ENCODE measurements at places on chromosomes 1 and 21.

- no peak for DNase-seq
These were observed 3.0 kb downstream of the CDK11A start for GRCh38 chr1:1721201-1721600.

DNA sequence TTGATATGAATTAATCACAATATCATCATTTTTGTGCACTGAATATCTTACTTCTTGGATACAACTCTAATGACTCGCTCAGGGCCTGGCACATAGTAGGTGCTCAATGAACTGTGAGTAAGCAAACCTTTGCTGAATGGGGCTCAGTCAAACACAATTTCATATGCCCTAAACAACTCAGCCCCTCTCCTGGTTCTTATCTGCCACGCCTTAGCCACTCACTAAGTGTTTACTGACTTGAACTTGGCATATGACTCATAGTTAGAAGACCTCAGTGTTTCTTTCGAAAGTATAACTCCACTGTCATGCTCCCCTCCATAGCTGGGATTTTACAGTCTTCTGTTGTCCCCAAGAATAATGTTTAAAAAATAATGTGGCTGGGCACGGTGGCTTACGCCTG is 4.8 kb upstream of the IFNLR1 start:
- no peak for DNase-seq

GRCh38 chr1:170669586-170670530 is 5.9 kb downstream of the PRRX1 start:
- DNase-seq = no peak

- DNase-seq = no peak
These were observed 241.1 kb downstream of the NPHP4 start for GRCh38 chr1:5751163-5751540.

DNA sequence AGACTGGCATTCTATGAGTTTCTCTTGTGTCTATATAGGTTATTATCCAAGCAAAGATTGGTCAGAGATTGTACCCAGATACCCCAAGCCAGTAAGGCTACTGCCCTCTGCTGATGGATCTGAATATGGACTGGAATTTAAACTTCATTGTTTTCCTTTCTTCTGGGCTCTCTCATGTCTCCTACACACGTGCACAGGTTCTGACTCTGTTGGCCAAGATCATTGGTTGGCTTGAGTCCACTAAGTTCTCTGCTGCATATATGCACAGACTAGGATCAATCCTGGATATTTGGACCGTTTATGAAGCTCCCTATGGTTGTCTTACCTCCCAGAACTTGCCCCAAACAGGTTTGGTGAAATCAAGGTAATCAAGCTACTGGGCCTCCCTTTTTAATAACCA is 69.7 kb downstream of the CC2D1B start:
- DNase-seq = peak; percentile 38

DNA sequence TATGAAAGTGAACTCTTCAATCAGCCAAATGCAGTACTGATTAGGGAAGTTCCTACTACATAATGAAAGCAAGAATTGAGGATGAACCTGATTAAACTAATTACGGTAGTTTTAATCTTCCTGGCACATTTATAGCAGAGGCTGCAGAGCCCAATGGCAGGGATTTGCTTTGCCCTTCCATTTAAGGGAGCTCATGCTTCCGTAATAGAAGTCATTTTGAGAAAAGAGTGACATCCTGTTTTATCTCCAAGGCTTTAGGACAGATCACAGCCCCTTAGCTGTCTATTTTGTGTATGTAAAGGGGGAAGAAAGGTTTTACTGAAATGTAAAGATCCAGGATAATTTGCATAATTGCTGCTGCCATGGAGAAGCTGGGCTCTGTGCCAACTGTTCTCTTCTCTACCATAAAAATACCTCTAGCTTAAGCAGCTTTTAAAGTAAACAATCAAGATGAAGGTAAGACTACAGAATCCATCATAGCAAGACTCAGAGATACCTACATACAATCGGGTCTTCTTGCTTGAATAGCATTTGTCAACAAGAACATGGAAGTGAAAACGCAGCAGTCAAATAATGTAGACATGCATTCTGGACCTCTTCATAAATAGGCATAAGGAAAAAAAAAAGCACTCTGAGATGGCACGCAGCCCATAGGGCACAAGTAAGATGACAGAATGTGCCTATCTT is 62.5 kb downstream of the ASH1L start:
- DNase-seq = peak; percentile 24

- DNase-seq = no peak
These were observed 124.2 kb downstream of the RUNX1 start for GRCh38 chr21:34924771-34925419.

GRCh38 chr21:43884861-43885417 is 19.9 kb downstream of the AGPAT3 start:
- no peak for DNase-seq

- DNase-seq = no peak
These were observed 22.2 kb upstream of the ARHGEF16 start for GRCh38 chr1:3432306-3432705.

- DNase-seq = no peak
These were observed 228.3 kb upstream of the PKN2 start for GRCh38 chr1:88455621-88456256.

GRCh38 chr1:43317817-43318471 is 17.2 kb downstream of the TIE1 start:
- no peak for DNase-seq

DNA sequence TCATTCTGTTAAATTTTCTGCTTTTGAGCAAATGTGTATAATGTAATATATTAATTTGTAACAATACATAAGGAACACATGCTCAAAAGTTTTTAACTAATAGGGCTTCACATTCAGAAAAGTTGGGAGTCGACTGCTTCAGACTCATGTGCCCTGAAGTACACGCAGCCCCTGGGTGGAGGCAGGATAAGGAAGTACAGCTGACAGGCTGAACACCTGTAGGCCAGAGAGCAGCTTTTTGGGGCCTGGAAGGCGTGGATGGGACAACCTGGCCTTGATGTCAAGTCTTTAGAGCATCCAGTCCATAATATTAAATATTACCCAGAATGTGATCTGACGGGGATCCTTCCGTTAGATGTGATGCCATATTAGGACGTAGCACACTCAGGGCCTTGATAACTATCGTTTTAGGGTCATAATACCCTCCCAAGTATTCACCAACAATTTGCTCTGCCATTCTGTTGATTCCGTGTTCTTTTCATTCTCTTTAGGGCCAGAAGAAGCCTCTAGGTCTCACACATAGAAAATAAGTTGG is 485.2 kb downstream of the SIPA1L2 start:
- DNase-seq = no peak

DNA sequence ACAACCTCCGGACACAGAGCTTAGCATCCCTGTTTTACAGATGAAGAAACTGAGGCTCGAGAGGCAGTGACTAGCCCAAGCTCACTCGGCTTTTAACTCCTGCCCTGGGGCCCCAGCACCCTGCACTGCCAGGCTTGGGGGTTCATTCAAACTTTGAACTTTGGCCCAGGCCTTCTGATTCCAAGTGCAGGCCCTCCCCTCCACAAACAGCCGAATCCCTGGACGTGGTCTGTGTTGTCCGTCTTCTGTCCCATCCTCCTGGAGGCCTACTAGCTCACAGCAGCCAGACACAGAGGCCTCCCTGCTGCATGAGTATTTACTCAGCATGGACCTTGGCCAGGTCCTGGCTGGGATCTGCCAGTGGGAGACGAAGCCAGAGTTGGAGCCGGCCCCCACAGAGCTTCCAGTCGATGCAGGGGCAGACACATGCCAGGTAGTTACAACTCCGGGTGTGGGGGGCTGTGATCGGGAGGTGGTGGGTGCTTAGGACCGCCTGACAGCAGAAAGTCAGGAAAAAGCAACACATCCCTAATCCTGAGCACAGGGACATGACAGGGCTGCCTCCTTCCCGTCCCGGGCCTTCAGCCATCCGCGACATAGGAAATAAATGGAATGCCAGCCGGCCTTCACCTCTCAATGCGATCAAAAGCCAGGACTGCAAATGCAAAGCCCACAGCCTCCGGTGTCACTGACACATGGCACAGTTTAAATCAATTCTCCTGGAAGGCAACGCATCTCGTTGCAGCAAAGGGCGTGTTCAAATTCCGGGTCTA is 7.4 kb downstream of the IFFO2 start:
- no peak for DNase-seq

GRCh38 chr1:15625056-15625917 is 8.0 kb downstream of the DDI2 start:
- no peak for DNase-seq

DNA sequence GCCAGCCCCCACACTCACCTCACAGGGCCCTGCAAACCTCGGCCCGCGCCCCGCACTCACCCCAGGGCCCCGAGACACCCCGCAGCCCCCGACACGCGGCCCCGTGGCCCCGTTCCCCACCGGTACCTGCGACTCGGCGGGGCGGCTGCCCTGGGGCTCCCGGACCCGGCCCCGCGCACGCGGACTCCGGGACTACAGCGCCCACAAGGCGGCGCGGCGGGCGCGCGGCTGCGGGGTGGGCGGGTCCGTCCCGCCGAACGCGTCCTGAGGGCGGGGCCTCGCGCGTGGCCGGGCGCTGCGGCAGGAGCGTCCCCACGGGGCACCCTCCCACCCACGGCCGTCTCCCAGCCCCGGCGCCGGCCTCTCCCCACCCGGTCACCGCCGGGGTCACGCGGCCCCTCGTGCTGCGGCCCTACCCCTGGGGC is at the start of gene SLC19A1:
Gene SLC19A1, minus strand, starts transcription at position 199 of the 425 bp plus-strand sequence. CDS start 4,481 bp downstream, outside the sequence.
- peak; percentile 45 for DNase-seq

DNA sequence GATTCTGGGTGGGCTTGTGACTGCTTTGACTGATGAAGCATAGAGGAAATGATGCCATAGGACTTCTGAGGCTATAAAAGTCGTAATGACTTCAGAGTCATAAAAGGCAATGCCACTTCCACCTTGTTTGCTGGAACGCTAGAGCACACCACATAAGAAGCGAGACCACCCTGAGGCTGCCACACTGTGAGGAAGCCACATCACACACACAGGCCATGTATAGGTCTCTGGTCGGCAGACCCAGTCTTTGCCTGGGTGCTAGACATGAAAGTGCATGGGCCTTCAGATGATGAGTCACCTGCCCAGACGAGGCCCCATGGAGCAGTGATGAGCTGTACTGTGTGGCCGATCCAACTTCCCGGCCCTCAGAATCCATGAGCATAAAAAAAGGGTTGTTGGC is 14.2 kb upstream of the KANK4 start:
- peak; percentile 63 for DNase-seq

DNA sequence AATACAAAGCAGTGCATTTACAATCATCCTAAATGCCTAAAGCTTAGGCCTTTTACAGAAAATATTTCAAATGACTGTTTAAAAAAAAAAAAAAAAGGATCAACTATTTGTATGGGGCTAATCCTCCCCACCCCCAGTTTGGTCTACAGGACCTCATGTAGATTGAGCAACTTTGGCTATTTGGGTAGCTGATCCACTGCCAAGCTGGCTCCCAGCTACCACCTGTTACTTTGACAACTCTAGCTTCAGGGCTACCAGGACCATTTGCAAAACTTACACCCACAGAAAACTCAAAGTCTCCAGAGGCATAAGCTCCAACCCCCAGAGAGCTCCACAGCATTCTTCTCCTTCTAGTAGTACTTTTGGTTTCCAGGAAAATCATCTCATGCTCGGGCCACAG is 29.4 kb downstream of the JAK1 start:
- DNase-seq = no peak

- no peak for DNase-seq
These were observed 72.9 kb downstream of the IARS2 start for GRCh38 chr1:220166853-220167252.

- no peak for DNase-seq
These were observed 1288.3 kb upstream of the B3GALT2 start for GRCh38 chr1:194474701-194475100.

DNA sequence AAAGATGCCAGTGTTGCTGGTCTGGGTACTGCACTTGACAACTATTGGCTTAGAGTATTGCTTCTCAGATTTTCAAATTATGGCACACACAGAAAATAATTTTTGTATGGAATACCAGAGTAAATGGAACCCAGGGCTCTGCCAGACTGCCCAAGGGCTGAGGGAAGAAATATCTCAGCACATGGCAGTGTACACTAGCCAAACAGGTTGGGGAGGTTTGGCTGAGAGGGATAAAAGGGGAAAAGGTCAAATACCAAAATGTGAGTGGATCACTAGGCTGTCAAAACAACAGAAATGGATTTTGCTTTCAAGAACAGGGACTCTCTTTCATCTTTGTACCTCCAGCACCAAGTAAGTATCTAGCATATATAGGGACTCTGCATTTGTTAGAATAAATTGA is 3.0 kb upstream of the RGS8 start:
- DNase-seq = no peak

DNA sequence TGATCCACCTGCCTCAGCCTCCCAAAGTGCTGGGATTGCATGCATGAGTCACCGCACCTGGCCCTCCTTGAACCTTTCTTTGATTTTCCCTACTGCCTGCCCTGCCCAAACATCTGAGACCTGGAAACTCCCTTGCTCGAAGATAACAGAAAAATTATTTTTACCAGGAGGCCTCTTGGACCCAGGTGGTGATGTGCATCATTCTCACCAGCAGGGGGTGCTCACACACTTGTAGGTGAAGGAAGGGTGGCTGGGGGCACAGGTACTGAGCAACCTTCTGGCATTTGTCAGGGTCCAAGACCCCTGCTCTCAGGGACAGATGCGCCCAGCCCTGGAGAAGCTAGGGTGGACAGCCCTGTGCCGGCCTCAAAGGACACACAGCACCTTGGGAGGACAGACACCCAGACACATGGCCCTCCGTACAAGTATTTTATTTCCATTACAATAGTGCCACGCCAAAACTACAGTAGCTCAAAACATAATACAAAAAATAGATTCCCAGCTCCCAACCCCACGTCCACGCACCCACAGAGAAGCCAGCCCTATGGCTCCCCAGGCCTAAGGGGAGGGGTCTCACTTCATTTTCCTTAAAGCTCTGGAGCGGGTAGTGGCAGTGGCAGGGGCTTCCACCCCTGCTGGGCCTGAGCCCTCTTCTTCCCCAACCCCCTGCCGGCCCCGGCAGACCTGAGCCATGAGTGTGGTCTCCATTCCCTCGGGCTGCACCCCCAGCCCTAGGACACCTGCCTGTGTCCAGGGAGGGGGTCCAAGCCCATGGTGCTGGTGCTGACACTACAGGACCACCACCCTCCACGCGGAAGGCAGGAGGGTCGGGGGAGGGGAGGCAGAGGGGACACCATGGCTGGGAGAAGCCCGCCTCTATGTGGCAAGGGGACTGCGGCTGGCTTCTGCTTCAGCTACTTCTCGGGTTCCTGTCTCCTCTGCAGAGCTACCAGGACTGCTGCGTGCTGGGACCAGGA is 40.4 kb upstream of the EIF4G3 start:
- peak; percentile 57 for DNase-seq

- DNase-seq = no peak
These were observed 102.0 kb downstream of the ERG start for GRCh38 chr21:38396325-38396724.

GRCh38 chr1:58620259-58620658 is 43.2 kb upstream of the TACSTD2 start:
- DNase-seq = no peak

Measured in Jurkat, Clone E6-1 (cell line).